ENCODE measurements at places on chromosomes 7 and 10.

GRCh38 chr10:62433181-62433692 is 59.1 kb downstream of the ZNF365 start:
- DNase-seq, result no peak

DNA sequence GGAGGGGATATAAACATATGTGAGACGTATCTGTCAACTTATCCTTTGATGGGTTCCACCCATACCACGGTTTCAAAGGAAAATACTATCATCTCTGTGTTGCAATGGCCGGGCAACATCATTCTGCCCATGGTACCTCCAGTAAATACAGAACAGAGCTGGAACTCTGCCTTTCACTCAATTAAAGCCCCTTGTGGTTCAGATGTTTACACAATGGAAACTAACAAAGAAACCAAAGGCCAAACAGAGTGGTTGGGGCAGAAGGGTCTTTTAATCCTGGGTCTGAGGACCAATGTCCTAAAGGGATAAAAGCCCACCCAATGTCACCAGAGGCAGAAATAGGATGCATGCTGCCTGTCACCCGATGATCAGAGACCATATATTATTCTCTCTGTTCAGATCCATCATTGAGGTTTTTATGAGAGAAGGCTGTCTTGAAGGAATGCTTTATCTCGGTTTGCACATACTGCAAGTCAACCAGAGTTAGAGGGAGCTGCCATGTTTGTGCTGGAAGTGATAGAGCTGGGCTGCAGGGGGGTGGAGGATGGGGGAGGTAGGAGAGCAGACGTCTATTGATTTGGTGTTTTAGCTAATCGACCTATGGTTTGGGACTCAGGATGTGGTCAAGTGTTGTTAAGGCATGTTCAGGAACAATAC is 105.4 kb upstream of the FRMD4A start:
- DNase-seq, result no peak

DNA sequence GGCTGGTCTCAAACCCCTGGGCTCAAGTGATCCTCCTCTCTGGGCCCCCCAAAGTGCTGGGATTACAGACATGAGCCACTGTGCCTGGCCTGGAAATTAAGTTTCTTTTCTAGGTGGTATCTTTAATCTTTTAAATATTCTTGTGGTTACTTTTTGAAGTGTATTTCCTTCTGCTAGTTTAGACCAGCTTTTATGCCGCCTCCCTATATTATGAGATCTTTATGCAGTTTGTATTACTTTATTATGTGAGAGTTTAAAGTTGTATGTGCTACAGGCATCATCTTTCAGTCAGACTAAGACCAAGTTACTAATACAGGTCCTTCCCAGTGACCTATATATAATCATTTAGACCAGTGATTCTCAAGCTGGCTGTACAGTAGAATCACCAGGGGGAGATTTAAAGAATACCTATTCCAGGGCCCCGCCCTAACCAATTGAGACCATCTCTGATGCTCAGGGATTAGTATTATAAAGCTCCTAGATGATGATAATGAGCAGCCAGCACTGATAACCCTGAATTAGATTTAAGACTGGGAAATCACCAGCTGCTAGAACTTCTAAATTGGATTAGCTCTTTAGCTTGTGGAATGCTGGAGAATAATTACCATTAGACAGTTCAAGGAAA is 11.3 kb downstream of the INPP5F start:
- DNase-seq, result no peak

DNA sequence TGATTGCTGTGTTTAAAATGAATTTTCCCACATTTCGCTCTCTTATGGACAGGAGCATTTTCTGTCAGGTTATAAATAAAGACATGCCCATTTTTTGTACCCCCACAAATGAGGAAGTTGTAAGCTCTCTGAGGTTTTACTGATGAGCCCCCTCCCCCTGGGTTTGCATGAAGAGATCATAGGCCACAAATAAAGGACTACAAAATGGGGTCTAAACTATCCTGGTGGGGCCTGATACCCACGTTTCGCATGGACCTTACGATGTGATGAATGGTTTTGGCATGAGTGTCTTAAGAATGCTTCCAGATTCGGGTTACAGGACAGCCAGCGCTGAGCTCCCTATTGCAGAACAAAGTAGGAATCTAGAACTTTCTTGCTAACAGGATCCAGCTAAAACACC is 5.8 kb downstream of the IKZF1 start:
- no peak for DNase-seq

DNA sequence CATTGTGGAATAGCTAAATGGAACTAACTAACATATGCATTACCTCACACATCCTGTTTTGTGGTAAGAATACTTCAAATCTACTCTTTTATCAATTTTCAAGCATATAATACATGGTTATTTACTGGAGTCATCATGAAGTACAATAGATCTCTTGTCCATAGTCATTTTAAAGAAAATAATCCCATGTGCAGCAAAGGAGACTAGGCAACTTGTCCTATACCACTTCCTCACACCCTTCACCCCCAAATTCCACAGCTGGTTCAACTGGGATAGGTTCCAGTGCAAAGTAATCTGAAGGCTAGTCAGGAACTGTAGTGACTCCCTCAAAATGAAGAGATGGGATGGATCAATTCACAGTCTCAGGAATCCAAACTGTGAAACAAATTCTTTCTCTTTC is 176.1 kb downstream of the SGMS1 start:
- no peak for DNase-seq

- DNase-seq, result no peak
Measured at GRCh38 chr10:97018251-97019212, 167.2 kb downstream of the SLIT1 start.

Data from NCI-H774 (cell line).